Activated effector memory CD4-positive, alpha-beta T cell treated with anti-CD3 and anti-CD28 coated beads, Interleukin-2, amount 50 U/mL, for 16 hours (primary cell): ENCODE measurements at places on chromosomes 6 and 20.

- DNase-seq: no peak
Observed at GRCh38 chr20:61042506-61043385, 209.3 kb upstream of the CDH4 start.

- DNase-seq: no peak
Observed at GRCh38 chr20:3681931-3682781, at the start of gene ADAM33. Gene ADAM33, minus strand, starts transcription at chr20:3682010. Its CDS starts 6 bp downstream, at chr20:3682004.

DNA sequence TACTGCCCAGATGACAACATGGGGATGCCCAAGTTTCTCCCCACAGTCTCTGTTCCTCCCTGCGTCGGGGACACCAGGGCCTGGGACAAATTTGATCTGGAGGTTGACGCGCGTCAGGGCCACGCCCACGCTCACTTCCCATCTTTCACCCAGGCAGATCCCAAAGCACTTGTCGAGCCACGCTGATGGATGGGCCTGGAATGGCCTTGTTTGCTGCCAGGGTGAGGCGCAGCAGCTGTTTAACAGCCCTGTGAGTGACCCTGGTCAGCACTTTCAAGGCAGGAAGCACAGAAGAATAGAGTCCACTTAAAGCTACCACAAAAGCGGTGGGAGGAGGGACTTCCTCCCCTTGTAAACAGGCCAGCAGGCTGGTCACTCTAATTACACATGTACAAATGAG is 324.7 kb upstream of the JARID2 start:
- no peak for DNase-seq

DNA sequence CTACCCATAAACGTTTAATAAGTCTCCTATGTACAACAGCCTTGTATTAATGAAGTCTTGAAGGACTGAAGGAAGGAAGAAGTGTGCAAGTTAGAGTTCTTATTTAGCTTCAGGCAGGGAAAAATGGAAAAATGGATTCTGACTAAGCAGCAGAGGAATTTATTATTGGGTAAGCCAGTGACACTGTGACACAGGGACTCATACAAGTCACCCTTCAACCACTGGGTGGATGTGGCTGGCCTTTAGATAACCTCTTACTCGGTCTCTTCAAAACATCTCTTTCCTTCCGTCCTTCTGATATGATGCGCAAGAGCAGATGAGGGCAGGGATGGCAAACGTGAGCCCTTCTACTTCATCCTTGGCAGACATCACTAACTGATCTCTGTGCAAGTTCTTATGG is 145.6 kb downstream of the DHX35 start:
- DNase-seq: no peak

- no peak for DNase-seq
Observed at GRCh38 chr6:75223428-75223827, 17.6 kb upstream of the COL12A1 start.

DNA sequence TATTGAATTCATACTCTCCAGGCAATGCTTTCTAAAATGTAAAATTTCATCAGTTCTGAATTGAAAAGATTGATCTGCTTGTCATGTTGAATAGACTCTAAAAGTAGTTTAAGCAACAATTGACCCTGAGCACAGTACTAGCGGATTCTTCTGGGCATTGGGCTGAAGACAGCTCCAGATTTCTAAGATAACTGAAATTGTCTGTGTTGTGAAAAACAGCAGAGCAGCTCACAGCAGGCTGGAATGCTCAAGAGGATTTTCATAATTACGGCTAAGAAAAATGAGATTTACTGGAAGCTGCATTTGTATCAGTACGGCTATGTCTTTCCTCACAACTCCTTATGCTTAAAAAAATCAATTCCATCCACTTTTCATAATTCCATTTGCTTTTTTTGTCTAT is 373.7 kb downstream of the HACE1 start:
- no peak for DNase-seq

DNA sequence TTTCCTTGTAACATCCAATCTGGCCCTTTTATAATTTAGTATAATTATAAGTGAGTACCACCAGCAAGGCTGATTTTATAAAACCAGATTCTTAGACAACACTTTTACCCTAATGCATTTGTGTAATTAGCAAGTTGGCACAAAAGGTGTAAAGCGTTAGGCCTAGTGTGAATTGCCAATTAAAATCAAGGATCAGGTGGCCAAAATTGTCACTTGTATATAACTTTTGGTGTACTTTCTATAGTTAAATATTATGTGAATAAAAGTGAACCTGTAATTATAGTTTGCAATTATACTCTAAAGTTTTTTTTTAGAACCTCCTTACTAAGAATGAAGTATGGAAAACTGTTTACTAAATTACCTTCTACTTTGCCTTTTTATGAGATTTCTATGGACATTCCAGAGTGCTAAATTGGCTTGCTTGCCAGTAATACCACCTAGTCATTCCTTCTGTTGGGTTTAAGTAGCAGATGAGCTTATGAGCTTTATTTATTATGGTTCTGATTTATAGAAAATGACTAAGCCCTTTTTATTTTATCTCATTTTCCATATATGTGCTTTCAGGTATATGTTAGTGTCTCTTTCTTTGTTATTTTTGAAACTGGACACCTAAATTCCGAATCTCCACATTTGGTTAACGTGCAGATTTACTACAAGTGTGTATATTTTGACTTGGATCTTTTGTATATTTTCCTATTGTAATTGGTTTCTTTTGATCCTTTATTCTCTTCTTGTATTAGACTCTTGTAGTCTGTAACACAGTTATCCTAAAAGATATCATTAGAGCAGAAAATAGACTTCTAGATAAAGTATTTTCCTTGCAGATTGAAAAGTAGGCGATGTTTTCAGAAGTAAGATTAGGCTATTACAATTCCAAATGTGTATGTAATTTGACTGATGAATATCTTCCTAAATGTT is 3.9 kb downstream of the STXBP5 start:
- DNase-seq: no peak

GRCh38 chr6:113529196-113529595 is 327.9 kb upstream of the MARCKS start:
- no peak for DNase-seq

DNA sequence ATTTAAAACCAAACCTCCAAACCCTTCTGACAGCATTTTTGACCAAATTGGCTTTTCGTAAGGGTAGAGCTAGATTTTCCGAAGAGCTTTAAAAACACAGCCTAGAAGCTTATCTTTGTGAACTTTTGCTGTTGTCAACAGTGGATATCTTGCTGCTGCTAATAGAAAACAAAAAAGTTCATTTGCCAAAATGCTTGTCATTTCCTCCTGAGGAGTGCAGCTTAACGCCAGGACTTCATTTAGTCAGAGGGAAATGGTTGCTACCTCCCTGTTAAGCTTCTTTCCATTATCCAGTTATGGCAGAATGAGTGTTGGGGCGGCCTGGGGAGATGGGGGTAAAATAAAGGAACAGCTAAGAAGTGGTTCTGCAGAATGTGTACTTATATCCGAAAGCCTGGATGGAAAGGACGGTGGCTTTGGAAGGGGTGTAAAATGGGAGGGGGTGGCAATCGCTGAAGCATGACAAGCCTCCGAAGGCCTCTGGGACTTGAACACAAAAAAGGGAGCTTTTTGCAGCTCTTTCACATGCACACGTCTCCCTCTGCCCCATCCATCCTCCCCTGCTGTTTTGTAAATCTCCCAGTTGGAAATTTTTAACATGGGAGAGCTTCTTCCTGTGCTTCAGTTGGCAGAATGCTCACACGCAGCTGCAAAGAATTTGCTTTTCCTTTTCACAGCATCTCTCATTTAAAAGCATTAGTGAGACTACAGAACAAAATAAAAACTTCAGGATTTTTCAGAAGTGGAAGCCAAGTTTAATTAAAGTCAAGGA is 22.5 kb downstream of the JARID2 start:
- DNase-seq: no peak

DNA sequence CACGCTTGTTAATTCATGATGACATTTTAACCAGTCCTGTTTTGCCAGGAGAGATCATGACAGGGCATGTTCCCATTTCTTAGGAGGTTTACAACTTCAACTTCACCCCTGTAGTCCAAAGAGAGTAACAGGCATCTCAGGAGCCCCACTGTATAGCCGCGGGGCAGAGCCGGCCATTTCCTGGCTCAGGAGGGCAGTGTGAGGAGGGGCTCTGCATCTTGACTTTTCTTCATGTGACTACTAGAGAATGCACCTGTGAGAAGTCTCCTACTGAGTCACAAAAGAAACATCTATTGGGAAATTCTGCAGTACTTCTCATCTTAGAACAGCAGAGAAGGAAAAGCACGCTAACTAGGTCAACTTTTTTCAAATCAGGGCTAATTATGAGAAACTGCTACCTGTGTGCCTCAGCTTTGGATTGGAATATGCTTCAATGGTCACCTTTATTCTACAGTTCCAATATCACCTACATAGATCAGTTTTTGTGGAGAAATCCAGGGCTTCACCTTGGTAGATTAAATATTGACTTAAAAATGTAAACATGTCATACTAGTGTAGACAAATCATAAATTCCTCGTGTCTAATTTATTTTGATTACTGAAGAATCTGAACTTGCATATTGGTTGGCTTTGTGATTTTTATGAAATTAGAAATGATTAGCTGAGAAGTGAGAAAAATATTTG is 28.6 kb upstream of the SIM1 start:
- DNase-seq: no peak

DNA sequence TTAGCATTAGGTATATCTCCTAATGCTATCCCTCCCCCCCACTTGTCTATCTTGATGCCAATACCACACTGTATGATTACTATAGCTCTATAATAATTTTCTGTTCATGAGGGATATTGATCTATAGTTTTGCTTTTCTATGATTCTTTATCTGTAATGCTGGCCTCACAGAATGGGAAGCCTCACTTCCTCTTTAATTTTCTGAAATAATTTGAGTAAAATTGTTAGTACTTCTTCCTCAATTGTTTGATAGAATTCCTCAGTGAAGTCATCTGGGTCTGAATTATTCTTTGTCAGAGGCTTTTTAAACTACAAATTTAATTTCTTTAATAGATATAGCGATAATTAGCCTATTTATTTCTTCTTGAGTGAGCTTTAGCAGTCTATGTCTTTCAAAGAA is 31.2 kb downstream of the SIRPD start:
- DNase-seq: no peak

DNA sequence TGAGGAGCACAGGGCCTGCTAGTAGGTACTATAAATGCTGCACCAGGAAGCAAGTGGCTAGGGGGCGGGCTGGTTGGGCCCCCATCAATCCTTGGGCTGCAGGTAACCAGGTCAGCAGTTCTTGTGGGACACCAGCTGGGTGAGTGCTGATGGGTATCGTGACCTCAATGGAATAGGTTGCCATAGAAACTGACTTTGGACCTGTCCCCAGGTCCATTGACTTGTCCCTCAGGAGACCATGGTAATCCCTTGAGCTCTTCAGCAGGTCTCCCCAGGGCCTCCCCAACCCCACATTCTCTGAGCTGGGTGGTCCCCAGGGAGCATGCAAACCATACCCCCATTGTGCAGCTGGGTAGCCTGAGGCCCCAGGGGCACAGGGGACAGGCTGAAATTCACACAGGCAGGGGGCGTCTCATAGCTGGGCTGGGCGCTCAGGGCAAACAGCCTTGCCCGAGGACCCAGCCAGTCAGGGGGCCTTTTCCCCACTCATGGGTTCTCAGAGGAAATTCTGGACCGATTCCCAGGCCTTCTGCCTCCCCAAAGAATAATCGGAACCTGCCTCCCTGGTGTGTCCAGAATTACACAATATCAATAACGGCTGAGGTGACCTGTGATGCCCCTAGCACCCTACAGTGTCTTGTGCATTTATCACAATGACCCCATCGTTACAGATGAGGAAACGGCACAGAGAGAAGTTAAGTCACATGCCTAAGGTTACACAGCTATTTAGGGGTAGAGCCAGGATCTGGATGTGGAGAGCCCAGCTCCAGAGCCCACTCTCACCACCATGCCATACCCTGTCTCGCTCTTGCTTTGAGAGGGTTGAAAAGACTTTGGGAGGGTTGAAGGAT is 35.9 kb downstream of the SRC start:
- DNase-seq: peak; percentile 56

DNA sequence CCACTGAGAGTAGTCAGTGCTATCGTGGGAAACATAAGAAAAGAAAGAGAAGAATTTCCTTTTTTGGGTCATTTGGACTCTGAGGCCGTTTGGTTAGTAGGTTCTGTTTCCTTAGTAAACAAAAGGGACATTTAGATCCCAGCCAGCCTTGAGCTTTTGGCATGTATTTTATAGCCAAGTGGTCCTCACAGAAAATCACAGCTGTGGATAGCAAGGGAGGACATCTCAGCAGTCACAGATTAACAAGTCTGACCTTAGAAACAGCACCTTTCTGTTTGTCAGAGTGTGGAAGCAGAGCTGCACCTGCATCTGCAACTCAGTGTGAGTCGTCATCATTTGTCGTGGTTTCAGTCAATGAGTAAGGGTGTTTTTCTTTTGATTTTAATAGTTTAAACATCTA is 40.5 kb downstream of the FAM120B start:
- no peak for DNase-seq
